ENCODE measurements at places on chromosomes 13 and 19.

GRCh38 chr19:17862711-17863519, 3.2 kb downstream of the RPL18A start:
- DNase-seq, result no peak

GRCh38 chr13:59280297-59280696, 883.4 kb downstream of the DIAPH3 start:
- DNase-seq, result no peak

DNA sequence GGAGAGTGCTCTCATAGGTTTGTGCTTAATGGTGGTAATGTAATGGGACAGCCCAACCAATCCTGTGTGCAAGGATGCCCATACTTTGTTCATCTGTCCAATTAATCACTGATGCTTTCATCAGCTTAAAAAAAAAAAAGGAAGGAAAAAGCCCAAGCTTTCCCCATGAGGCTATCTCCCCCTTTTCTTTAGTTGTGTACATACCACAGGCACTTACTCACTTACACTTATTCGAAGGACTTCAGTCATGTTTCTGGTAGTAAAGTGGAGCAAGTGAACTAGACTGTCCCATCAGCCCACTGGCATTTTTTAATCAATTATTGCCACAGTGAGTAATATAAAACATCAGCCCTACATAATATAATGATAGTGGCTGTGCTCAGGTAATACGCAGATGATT, 183.5 kb upstream of the UFM1 start:
- no peak for DNase-seq

DNA sequence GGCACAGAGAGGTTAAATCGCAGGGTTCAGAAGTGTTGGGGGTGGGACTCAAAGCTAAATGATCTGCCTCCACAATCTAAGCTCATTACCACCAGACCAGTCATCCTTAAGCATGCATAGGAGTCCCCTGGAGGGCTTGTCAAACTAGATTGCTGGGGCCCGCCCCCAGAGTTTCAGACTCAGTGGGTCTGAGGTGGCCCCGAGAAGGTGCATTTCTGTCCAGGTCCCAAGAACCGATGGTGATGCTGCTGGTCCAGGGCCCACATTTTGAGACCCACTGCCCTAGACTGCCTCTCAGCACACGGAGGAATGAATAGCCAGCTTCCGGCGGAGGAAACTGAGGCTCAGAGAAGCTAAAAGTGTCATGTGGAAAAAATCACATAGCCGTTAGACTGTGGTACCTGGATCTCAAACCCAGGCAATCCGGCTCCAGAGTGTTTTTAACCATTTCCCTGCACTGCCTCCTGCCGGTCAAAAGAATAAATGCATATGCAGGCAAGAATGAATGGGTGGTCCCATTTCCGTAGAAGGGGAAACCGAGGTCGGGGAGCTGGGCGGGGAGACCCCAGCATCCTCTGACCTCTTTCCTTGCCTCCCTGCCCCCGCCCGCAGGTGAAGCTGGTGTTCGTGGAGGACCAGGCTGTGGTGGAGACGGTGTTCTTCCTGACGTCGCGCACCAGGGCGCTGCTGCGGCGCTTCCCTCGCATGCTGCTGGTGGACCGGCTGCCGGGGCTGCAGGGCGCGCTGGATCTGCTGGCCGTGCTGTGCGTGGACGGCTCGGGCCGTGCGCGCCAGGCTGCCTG, 23.8 kb downstream of the ZSWIM9 start:
- no peak for DNase-seq

GRCh38 chr19:23698711-23699520, 11.9 kb upstream of the ZNF675 start:
- no peak for DNase-seq

GRCh38 chr13:111232191-111232590, 88.3 kb upstream of the TEX29 start:
- DNase-seq, result no peak

DNA sequence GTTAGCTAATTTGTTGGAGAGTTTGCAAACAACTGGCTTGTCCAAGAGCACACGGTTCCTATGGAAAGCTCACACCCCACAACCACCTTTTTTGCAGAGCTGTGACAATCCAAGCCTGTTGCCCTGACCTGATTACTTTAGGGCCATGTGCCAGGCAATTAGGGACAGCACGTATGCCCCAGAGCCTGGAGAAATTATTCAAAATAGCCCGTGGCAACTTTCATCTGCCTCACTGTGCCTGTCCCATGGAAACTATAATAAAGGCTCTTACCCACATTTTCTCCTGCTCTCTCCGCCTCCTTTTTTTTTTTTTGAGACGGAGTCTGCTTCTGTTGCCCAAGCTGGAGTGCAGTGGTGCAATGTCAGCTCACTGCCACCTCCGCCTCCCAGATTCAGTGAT, 18.6 kb upstream of the FBN3 start:
- no peak for DNase-seq

GRCh38 chr13:99009987-99010551, 32.2 kb upstream of the DOCK9 start:
- DNase-seq, result no peak
